Activated CD4-positive, alpha-beta T cell treated with anti-CD3 and anti-CD28 coated beads for 48 hours (primary cell): ENCODE measurements at places on chromosomes 16 and 17.

- DNase-seq = peak; percentile 47
Observed at GRCh38 chr17:75619506-75620431, 13.5 kb upstream of the SMIM5 start.

DNA sequence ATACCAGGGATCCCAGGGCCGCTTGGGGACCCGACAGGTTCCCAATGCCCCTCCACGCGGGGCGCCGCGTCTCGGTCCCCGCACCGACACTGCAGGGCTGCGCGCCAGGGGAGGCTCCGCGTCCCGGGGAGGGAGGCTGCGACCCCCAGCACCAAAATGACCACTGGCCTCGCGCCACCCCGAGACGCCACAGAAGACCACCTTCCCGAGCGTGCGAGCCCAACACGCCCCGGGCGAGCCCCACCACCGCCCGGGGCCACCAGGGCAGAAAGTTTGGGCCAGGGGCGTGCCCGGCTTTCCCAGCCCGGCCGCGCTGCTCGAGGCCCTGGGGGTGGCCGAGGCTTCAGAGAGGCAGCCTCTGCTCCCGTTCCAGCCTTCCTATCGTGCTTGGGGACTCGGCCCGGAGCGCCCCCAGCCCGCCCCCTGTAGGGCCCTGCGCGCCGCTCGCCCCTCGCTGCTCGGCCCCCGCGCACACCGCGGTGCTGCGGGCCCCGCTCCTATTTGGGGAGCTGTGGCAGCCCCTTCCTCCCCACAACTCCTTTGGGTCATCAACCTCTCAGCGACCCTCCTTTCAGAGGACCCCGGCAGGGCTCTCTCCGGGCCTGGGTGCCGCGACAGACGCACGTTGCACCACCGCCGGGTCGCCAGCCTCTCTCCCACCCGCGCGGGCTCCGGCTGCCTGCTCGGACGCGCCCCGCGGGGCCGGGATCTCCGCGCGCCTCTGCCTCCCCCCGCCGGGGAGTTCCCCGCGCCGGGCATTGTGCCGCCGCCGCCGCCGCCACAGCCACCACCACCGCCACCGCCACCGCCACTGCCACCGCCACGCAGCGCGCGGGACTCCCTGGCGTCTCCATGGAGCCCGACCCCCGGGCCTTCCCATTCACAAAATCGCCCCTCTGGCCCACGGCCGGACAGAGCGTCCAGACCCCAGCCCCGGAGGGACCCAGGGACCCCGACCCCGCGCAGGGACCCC, 892 bp downstream of the RBFOX3 start:
- no peak for DNase-seq

DNA sequence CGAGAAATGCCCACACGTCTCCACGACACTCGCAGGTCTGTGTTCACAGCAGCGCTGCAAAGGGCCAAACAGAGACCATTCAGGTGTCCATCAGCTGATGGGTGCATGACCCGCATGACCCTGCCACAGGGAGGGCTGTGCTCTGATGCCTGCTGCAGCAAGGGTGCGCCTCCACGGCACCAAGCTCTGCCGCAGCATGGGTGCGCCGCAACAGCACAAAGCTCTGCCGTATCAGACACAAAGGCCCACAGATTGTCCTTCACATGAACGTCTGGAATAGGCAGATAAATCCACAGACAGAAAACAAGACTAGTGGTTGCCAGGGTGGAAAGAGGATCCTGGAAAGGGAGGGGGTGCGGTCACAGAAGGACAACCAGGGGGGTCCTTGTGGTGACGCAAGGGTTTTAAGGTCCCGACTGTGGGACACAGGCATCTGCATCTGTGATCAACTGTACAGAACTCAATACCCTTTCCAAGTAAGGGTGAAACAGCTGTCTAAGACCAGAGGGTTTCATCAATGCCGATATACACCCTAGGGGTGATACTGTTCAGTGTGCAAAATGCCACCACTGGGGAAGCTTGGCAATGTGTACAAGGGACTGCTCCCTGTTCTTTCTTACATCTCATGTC, 121.0 kb downstream of the ANKRD11 start:
- DNase-seq = no peak

GRCh38 chr16:62079236-62079635, 43.0 kb upstream of the CDH8 start:
- no peak for DNase-seq

GRCh38 chr17:4728124-4728523, 3.1 kb upstream of the MED11 start:
- DNase-seq = peak; percentile 45

- DNase-seq = no peak
Observed at GRCh38 chr17:78608804-78609186, 31.6 kb upstream of the DNAH17 start.

DNA sequence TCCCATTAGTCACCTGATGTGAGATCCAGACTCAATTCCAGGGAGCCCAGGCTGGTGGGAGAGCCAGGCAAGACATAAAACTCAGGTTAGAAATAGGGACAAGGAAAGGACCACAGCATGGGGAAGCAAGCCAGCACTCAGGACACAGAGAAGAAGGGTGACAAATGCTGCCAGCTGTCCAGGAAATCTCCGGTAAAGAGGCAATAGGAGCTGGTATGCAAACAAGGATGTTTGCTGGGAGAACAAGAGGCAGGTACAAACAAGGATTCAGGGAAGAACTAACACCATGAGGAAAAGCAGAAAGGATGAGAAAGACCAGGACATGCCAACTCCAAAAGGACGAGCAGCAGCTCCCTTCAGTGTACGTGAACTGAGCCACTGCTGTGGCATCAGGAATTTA, 10.2 kb upstream of the TXNDC11 start:
- DNase-seq = no peak
